ENCODE measurements at places on chromosomes 16 and 17.

DNA sequence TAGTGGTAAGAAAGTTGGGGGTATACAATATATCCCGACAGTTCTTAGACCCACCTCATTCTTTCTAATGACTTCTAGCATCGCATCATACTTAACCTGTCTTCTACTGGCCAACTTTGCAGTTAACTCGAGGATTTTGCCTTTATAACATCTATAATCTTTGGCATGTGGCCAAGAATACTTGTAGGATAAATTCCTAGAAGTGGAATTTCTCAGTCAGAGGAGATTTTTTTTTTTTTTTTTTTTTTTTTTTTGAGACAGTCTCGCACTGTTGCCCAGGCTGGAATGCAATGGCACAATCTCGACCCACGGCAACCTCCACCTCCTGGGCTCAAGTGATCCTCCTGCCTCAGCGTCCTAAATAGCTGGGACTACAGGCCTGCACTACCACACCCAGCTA, 253.5 kb downstream of the MRTFB start:
- DNase-seq: no peak

GRCh38 chr17:77308861-77309726, 168.3 kb downstream of the SEC14L1 start:
- peak; percentile 81 for DNase-seq

DNA sequence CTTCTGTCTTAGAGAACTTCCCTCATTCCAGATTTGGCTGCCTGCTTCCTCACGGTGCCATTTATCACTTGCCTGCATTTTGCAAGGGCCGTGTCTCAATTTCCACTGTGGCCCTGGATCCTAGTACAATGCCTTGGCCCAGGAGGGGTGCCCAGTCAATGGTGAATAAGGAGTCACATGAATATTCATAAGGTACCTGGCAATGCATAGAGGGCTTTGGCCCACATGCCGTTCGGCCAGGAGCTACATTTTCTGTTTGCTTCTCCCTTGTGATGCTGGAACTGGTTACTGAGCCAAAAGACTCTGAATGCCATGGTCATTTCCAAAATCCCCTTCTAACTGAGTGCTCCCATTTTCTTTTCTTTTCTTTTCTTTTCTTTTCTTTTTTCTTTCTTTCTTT, 4.8 kb upstream of the PIRT start:
- DNase-seq: no peak

- no peak for DNase-seq
Measured at GRCh38 chr17:35359398-35359797, 14.0 kb downstream of the SLFN11 start.

- no peak for DNase-seq
Measured at GRCh38 chr16:63744077-63744874, 1377.6 kb downstream of the CDH11 start.

- DNase-seq: peak; percentile 84
Measured at GRCh38 chr17:386141-386876, 33.7 kb upstream of the RPH3AL start.

DNA sequence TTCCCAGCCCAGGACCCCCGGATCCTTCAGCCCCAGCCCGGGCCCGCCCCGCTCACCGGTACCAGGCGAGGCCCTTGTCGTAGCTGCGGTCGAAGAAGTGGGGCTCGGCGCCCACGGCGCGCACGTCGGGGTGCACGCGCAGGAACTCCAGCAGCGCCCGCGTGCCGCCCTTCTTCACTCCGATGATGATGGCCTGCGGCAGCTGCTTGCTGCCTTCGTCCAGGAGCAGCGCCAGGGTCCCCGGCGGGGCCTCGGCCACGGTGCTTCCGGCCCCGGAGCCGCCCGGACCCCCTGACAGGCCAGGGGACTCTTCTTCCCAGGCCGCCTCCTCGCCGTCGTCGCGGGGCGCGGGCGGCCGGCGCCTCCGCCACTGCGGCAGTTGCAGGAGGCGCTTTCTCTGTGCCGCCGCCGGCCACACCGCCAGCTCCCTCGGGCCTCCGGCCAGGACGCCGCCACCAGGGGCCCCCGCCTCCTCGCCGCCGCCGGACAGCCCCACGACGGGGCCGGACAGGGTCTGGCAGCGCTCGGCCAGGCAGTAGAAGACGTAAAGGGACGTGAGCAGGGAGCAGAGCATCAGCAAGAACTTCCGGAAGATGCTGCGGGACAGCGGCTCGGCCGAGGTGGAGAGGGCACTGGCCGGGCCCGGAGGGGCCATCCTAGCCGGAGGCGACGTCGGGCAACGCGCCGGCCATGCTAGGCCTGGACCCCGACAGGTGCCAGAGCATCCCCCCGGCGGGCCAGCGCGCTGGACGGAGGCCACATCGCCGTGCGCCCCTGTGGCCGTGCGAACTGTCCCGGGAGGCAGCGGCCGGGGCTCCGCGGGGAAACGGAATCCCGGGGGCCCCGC, 1.0 kb downstream of the HS3ST3A1 start:
- DNase-seq: no peak

DNA sequence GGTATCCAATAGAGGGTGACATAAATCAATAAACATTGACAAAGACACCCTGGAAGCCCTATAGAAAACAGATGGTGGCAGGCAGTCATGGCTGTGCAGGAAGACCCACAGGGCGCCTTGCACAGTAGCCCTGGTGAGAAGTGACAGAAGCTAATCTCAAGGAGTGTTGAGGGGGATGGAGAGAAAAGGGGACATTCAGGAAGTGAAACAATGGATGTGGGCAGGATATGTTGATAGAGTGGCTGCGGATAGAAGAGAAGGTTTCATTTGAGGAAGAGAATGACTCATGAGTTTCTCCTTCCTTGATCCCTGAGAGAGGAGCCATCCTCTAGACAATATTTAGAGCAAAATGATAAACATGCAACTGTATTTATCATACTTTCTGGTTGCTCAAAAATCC, 468.8 kb upstream of the HSBP1 start:
- peak; percentile 44 for DNase-seq

GRCh38 chr16:84495506-84495905, 9.0 kb downstream of the MEAK7 start:
- DNase-seq: no peak

DNA sequence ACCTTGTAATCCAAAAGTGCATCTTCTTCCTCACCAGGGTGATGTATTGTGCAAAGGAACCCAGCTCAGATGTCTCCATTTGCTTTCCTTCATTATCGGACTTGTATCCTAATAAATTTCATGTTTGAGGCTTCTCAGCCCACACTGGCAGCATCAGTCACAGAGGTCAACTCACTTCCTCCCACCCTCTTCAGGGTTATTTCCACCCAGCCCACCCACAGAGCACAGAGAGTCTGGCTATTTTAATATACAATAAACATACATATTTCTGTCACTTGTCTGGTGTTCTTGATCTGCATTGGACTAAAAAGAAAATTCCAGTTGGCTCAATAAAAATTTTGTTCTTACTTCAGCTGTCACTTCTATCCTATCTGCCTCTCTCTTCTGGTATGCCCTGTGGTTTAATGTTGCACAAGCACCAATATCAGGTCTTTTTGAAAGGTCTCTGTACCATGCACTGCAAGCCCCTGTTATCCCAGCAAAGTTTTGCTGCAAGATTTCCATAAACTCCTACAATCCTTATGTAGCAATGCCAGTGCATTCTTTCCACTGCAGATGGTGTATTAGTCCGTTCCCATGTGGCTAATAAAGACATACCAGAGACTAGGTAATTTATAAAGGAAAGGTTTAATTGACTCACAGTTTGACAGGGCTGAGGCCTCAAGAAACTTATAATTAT, 201.8 kb downstream of the CDH11 start:
- DNase-seq: no peak

- no peak for DNase-seq
Measured at GRCh38 chr17:49612726-49613125, 37.1 kb downstream of the NXPH3 start.

DNA sequence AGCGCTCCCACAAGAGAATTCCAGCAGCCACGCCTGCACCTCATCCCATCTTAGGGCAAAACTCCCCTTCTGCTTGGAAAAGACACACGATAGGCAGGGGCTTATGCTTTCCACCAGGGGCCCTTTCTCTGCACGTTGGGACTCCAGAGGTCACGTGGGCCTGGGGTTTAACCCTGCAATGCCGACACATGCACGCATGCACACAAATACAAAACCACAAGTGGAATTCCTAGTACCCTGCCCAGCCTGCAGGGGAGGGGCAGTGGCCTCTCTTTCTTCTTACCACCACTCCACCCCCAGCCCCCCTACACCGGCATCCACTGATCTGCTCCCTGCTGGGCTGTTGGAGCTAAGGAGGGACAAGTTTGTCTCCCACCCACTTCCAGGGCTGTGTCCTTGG, 16.8 kb upstream of the CCDC182 start:
- no peak for DNase-seq

GRCh38 chr17:73478768-73479424, 165.3 kb downstream of the SDK2 start:
- no peak for DNase-seq

DNA sequence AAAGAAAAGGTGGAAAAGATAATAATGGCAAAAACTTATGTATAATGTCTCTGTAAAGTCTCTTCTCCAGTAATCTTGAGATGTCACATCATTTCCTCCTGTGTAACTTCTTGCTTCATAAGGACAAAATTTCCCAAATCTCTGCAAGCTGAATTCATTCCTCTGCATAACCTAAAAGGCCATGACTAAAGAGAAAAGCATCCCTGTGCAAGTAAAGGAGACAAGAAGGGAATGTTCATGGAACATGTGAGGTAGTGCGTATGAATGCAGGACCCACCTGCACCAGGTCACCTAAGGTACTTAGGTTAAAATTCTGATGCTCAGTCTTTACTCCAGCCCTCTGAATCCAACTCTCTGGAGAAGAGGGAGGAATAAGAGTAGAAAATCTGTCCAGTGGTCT, 46.9 kb upstream of the NLK start:
- no peak for DNase-seq

GRCh38 chr16:57957673-57958392, 13.1 kb downstream of the CNGB1 start:
- no peak for DNase-seq

- no peak for DNase-seq
Measured at GRCh38 chr17:40551879-40552768, 13.1 kb downstream of the CCR7 start.

GRCh38 chr17:6035801-6036394, 34.3 kb upstream of the WSCD1 start:
- DNase-seq: no peak

DNA sequence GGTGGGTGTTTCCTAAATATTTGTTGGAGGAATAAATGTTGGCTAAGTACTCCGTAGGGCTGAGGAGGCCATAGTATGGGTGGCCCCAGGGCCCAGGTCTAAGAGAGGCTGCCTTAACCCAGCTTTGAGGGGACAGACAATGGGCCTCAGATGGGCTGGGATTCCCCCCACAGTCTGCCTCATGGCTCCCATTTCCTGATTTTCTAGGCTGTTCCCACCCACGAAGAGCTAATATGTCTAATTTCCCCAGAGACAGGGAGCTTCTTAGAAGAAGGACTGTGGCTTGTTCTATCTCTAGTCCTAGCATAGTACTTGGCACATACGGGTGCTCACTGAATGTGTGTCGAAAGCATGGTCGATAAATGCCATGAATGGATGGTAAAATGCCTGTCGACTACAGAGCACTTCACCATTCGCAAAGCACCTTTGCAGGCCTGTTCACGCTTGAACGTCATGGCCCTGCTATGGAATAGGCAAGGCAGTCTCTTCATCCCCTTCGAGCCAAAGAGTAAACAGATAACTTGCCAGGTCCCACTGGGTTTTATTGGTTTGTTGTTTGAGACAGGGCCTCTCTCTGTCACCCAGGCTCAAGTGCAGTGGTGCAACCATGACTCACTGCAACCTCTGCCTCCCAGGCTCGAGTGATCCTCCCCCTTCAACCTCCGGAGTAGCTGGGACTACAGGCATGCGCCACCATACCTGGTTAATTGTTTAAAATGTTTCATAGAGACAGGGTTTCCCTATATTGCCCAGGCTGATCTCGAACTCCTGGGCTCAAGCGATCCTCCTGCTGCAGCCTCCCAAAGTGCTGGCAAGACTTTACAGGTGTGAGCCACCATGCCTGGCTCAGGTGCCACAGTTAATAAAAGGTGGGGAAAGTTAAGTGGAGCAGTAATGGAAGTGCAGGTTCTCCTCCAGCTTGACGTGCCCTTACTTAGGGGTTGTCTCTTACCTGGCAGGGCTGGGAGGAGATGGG, 9.7 kb downstream of the CHAD start:
- peak; percentile 69 for DNase-seq

GRCh38 chr17:44529864-44530263, 26.7 kb upstream of the GPATCH8 start:
- no peak for DNase-seq

DNA sequence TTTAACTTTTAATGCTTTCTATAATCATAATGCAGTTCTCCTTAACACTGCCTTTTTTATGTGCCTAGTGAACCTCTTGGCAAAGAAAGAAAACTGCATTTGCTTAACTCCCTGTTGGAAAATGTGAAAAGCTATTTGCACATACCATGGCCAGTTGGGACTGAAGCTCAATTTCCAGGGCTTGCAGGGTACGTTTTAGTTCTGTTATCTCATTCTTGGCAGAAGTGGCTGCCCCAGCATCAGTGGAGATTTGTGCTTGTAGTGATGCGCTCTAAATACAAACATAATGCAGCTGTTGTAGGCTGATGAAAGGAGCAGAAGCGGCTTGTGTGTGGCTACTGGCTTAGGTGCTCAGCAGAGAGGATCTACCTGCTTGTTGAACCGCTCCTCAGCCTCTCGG, 3.7 kb downstream of the KRT24 start:
- DNase-seq: no peak

DNA sequence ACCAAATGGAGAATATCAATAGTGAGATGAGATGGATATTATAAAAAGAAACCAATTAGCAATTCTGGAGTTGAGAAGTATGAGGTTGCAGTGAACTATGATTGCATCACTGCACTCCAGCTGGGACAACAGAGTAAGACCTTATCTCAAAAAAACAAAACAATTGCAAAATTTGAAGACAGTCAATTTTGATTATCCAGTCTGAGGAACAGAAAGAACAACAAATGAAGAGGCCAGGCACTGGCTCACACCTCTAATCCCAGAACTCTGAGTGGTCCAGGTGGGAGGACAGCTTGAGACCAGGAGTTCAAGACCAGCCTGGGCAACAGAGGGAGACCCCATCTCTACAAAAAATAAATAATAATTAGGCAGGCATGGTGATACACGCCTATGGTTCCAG, 35.0 kb downstream of the USP32 start:
- DNase-seq: no peak

DNA sequence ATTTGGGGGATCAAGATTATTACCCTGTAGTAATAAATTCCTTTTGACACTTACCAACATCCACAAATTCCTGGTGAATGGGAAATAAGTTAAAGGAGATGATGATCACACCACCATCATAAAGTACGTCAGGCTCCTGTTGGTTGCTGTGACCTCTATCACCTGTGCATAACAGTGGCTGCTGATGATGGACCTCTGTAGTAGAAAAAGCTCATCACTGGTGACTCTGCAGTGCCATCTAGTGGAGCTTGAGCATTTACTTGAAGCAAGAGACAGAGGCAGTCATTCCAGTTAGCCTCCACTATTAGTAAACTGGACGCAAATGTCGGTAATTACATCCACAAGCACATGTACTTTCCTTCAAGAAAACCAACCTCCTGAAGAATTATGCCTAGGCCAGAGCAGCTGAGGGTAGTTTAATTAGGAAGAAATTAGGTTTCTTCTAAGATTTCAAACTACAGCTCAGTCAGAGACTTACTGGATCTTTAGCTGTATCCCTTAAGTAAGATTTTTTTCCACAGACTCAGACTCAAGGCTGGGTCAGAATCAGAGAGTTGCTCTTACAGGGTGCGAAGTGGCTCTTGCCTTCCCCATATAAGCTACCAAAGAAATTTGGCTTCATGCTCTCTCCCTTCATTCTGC, 39.3 kb downstream of the CYB561 start:
- peak; percentile 94 for DNase-seq

GRCh38 chr16:12332167-12332952, 355.8 kb downstream of the SNX29 start:
- no peak for DNase-seq

Data from suppressor macrophage treated with lipopolysaccharide for 1 hour (primary cell).